ENCODE measurements at places on chromosomes 12 and 14. TPM values are rescaled to one million over a fixed set of nuclear protein-coding genes. Genes with fewer than 3 reads are reported as not detected.

DNA sequence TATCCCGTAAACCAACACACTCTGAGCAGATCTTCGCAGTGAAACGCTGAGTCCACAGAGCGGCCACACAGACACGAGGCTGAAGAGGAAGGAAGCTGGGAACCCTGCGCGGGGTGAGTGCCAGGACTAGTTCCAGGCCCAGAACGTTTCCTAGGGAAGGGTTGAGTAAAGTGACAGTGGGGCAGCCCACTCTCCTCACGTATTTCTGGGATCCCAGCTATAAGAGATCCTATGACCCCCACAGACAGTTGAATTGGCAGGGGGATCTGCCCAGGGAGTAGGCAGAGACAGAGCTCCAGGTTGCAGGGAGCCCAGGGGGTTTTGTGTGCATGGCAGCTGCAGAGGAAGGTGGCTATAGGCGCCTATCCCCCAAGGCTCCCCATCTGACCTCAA, 51.1 kb downstream of the GTF2A1 start:
- peaks cover 7% of the 10 kb centered on the region for H3K4me1 ChIP-seq
- H3K4me3 ChIP-seq = peak overlapping the region; percentile 75
- no peaks in the 10 kb centered on the region for H3K36me3 ChIP-seq
- no peaks in the 10 kb centered on the region for H3K27me3 ChIP-seq
- peak overlapping the region; percentile 91 for H3K27ac ChIP-seq

DNA sequence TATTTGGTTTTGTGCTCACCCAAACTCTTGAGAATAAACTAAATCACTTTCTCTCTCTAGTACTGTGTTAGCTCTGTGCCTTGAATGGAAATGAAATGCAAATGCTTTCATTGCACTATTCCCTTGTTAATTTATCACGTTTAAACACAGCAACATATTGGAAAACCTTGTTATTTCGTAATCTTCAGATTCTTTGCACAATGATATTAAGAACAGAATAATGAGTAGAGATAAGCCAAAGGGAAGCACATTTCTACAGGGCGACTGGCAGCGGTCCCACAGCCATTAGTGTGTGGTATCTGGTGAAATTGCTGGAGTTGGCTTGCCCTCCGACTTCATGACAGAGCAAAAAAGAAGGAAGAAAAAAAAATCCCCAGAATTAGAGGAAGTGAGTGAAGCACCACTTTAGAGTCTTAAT, 166.1 kb upstream of the E2F7 start:
- H3K36me3 ChIP-seq = no peaks in the 10 kb centered on the region
- H3K4me1 ChIP-seq = no peaks in the 10 kb centered on the region
- no peak overlapping the region for H3K27ac ChIP-seq
- peak; percentile 90 for DNase-seq
- no peaks in the 10 kb centered on the region for H3K27me3 ChIP-seq

- no peaks in the 10 kb centered on the region for H3K27me3 ChIP-seq
- peaks cover 18% of the 10 kb centered on the region for H3K4me1 ChIP-seq
- peak; percentile 84 for DNase-seq
- no peak overlapping the region for H3K4me3 ChIP-seq
- no peaks in the 10 kb centered on the region for H3K36me3 ChIP-seq
- H3K27ac ChIP-seq = peak overlapping the region; percentile 76
These were observed 13.3 kb upstream of the C12orf75 start for GRCh38 chr12:105316931-105317852.

DNA sequence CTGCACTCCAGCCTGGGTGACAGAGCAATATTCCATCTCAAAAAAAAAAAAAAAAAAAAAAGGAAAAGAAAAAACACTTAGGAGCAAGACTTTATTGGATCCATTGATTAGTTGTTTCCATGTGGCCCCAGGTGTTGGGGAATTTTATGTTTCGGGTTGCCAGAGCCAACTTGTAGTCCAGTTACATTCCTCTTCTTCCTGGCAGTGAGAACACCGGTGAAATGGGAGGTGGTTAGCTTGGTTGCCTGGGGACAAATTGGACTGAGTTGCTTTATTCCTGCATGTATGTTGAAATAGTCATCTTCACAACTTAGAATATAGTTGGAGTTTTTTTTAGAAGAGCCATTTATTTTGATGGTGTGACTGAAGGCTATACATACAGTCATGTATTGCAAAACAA, 12.6 kb downstream of the RCOR1 start:
- no peaks in the 10 kb centered on the region for H3K36me3 ChIP-seq
- H3K4me3 ChIP-seq = no peak overlapping the region
- H3K27ac ChIP-seq = no peak overlapping the region
- DNase-seq = no peak
- no peaks in the 10 kb centered on the region for H3K27me3 ChIP-seq
- H3K4me1 ChIP-seq = no peaks in the 10 kb centered on the region

Gene KRT7
- total RNA-seq = 97.6 TPM

GRCh38 chr14:21965042-21965441, 291.4 kb upstream of the OR4E1 start:
- no peaks in the 10 kb centered on the region for H3K36me3 ChIP-seq
- H3K27ac ChIP-seq = no peak overlapping the region
- H3K4me1 ChIP-seq = no peaks in the 10 kb centered on the region
- no peak for DNase-seq
- no peak overlapping the region for H3K4me3 ChIP-seq

GRCh38 chr12:92010853-92011701, 134.6 kb downstream of the BTG1 start:
- DNase-seq = no peak
- no peak overlapping the region for H3K4me3 ChIP-seq
- no peaks in the 10 kb centered on the region for H3K36me3 ChIP-seq
- no peaks in the 10 kb centered on the region for H3K4me1 ChIP-seq
- no peaks in the 10 kb centered on the region for H3K27me3 ChIP-seq

DNA sequence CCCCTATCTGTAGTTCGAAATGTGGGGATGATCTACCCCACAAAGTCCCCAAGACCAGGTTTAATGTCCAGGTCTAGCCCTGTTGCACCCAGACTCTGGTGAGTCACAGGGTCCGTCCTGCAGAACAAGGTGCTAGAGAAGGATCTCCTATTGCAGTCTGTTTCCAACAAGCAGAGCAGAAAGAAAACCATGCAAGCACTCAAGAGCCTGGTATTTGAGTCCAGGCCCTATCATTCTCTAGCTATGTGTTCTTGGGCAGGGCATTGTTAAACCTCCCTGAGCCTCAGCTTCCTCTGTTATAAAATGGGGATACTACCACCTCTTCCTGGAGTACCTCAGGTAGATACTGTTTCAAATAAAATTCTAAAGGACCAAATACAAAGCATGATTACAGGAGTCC, 24.4 kb downstream of the MAP3K9 start:
- peaks cover 10% of the 10 kb centered on the region for H3K4me1 ChIP-seq
- H3K27me3 ChIP-seq = no peaks in the 10 kb centered on the region
- H3K27ac ChIP-seq = no peak overlapping the region
- no peak overlapping the region for H3K4me3 ChIP-seq
- no peak for DNase-seq

- H3K27me3 ChIP-seq = no peaks in the 10 kb centered on the region
- no peaks in the 10 kb centered on the region for H3K36me3 ChIP-seq
- DNase-seq = no peak
- H3K4me3 ChIP-seq = no peak overlapping the region
- H3K4me1 ChIP-seq = peaks cover 12% of the 10 kb centered on the region
These were observed 37.4 kb downstream of the CREBL2 start for GRCh38 chr12:12648951-12649650.

DNA sequence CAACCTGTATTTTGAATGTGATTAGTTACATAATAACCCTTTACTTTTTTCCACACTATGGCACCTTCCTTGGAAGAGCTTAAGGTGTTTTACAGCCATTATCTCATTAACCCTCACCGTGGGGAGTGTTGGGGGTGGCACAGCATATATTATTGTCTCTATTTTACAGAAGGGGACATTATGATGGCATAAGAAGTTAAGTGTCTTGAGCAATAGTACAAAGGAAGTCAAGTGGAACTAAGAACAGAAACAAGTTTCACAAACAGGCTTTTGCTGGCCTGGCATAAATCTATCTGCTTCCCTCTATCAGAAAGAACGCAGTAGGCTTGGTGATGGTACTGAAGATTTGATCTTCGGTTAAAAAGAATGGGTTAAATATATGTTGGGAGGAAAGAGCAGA, 169.7 kb upstream of the OTX2 start:
- H3K36me3 ChIP-seq = no peaks in the 10 kb centered on the region
- H3K4me1 ChIP-seq = no peaks in the 10 kb centered on the region
- no peak overlapping the region for H3K27ac ChIP-seq
- H3K4me3 ChIP-seq = no peak overlapping the region
- DNase-seq = no peak

DNA sequence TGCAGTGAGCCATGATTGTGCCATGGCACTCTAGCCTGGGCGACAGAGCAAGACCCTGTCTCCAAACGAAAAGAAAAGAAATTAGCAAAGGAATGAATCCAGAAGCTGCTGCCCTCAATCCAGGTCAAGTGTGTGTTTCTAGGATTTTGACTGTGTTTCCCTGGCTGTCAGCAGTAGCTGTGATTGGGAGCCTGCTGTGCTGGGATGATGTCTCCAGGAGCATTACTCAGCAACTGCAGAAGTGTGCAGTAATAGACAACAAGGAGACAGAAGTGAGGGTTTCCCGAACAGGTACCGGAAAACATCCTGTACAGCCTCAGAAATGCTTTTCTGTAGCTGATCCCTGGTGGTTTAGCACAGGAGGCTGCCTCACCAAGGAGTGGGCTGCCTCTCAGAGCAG, 492.5 kb downstream of the FUT8 start:
- DNase-seq = no peak
- no peak overlapping the region for H3K4me3 ChIP-seq
- no peaks in the 10 kb centered on the region for H3K36me3 ChIP-seq
- H3K27ac ChIP-seq = no peak overlapping the region

DNA sequence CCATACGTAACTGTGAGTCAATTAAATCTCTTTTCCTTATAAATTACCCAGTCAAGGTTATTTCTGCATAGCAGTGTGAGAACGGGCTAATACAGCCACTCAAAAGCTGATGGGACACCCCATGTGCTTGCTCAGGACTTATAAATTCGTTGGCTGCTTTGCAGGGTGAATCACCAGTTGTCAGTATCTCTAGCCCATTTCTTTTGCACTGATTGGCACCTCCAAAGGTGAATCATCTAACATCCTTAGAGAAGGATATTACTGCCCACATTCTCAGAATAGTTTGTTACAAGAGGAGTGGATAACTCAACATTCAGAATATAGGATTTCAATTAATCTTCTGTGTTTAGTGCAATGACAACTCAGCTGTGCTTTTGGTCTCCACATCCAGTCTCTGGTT, 601.5 kb downstream of the KCNH5 start:
- no peak overlapping the region for H3K4me3 ChIP-seq
- H3K27ac ChIP-seq = peak overlapping the region; percentile 11
- H3K27me3 ChIP-seq = no peaks in the 10 kb centered on the region
- peak; percentile 96 for DNase-seq

- H3K27ac ChIP-seq = no peak overlapping the region
- H3K36me3 ChIP-seq = no peaks in the 10 kb centered on the region
- no peaks in the 10 kb centered on the region for H3K4me1 ChIP-seq
- DNase-seq = peak; percentile 28
- no peak overlapping the region for H3K4me3 ChIP-seq
- H3K27me3 ChIP-seq = no peaks in the 10 kb centered on the region
These were observed 9.3 kb upstream of the FUT8 start for GRCh38 chr14:65403231-65403630.

DNA sequence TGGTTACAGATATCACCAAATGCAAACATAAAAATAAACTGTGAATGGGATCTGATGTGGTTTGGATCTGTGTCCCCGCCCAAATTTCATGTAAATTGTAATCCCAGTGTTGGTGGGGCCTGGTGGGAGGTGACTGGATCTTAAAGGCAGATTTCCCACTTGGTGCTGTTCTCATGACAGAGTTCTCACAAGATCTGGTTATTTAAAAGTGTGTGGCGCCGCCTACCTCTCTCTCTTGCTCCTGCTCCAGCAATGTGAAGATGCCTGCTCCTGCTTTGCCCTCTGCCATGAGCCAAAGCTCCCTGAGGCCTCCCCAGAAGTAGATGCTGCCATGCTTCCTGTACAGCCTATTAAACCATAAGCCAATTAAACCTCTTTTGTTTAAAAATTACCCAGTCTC, 47.8 kb downstream of the SLC25A21 start:
- no peak for DNase-seq
- H3K36me3 ChIP-seq = no peaks in the 10 kb centered on the region
- H3K27ac ChIP-seq = no peak overlapping the region
- H3K4me1 ChIP-seq = peaks cover 8% of the 10 kb centered on the region
- no peak overlapping the region for H3K4me3 ChIP-seq

Gene MBIP
- 22.3 TPM for total RNA-seq

GRCh38 chr14:49703965-49704364, 11.0 kb downstream of the KLHDC1 start:
- no peaks in the 10 kb centered on the region for H3K27me3 ChIP-seq
- H3K4me1 ChIP-seq = no peaks in the 10 kb centered on the region
- no peak for DNase-seq
- no peak overlapping the region for H3K27ac ChIP-seq

- peak overlapping the region; percentile 66 for H3K27ac ChIP-seq
- peaks cover 20% of the 10 kb centered on the region for H3K4me1 ChIP-seq
- H3K27me3 ChIP-seq = no peaks in the 10 kb centered on the region
- H3K4me3 ChIP-seq = peak overlapping the region; percentile 34
- no peaks in the 10 kb centered on the region for H3K36me3 ChIP-seq
These were observed 100.9 kb downstream of the EPS8 start for GRCh38 chr12:15688202-15688736.

GRCh38 chr12:63170321-63170720, 19.3 kb upstream of the AVPR1A start:
- no peaks in the 10 kb centered on the region for H3K36me3 ChIP-seq
- H3K4me1 ChIP-seq = no peaks in the 10 kb centered on the region
- H3K4me3 ChIP-seq = no peak overlapping the region
- no peaks in the 10 kb centered on the region for H3K27me3 ChIP-seq
- DNase-seq = no peak

GRCh38 chr12:67764946-67765619, 116.5 kb downstream of the DYRK2 start:
- no peak for DNase-seq
- peaks cover 11% of the 10 kb centered on the region for H3K4me1 ChIP-seq
- H3K4me3 ChIP-seq = no peak overlapping the region

Gene CDK17
- 53.0 TPM for total RNA-seq

- no peaks in the 10 kb centered on the region for H3K27me3 ChIP-seq
- no peak overlapping the region for H3K27ac ChIP-seq
- no peaks in the 10 kb centered on the region for H3K36me3 ChIP-seq
- H3K4me1 ChIP-seq = no peaks in the 10 kb centered on the region
- no peak for DNase-seq
These were observed 1397.3 kb upstream of the TMEM132C start for GRCh38 chr12:126869644-126870043.

DNA sequence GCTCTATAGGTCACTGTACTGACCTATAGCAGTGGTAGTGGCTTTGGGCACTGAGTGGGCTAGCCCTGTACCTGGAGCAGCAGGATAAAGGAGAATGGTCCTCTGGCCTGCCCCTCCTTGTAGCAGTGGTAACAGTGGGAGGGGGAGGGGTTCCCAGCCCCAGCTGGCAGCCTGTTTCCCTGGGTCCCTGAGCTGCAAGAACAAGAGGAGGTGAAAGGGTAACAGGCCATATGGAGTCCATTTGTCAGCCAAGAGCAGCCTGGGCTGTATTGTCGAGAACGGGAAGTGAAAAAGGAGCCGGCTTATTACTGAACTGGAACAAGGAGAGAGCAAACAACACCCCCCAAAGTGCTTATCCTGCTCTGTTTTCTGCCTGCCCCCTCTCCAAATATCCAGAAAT, 73.8 kb upstream of the SRSF5 start:
- H3K4me3 ChIP-seq = no peak overlapping the region
- no peaks in the 10 kb centered on the region for H3K27me3 ChIP-seq
- H3K4me1 ChIP-seq = peaks cover 6% of the 10 kb centered on the region
- no peaks in the 10 kb centered on the region for H3K36me3 ChIP-seq

GRCh38 chr12:53751336-53752191, at the start of gene CISTR:
TSS of gene CISTR (minus strand) at chr12:53751979.
- H3K4me3 ChIP-seq = peak within 1 kb of the TSS; percentile 31
- no peak within 1 kb of the TSS for H3K27ac ChIP-seq
- no peaks in the 10 kb centered on the region for H3K36me3 ChIP-seq
- no peak for DNase-seq

Gene HSP90AA1
- total RNA-seq = 428 TPM

Measured in astrocyte (in vitro differentiated cells and primary cell).